ENCODE measurements at places on chromosomes 1 and 21.

GRCh38 chr21:41366522-41367151, 4.8 kb downstream of the MX2 start:
- DNase-seq: no peak

DNA sequence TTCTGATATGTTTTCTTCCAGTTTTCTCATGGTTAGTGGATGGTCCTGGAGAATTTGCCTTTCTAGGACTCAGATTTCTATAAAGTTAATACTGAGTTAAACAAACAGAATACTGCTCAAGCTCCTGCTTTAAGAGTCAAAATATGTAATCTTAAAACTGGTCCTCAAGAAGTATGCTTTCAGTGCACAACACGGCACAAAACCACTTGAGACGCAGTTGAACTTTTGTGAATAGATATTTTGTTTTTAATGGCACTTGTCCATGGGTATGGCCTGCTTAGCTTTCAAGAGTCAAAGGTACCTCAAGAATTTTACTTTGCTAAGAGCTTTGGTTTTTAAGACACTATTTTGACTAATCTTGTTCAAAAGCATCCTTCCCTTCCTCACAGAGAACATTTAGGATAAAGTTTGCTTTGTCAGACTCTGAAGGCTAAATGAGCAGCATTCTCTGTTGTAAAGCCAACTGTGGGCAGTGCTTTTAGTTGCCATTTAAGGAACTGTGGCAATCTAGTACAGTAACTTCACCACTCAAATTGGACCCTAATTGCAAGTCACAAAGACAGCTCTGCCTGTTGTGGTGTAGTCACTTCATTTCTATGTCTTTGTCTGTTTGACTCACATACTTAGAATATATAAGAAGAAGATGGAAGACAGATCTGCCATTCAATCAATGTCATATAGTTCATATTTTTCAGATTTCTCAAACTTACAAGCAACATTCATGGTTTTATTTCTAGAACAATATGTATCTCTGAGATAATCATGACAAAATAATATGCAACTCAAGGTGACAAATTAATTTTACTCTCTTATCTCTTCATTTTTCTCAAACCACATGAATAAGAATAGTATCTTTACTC, 28.8 kb downstream of the SAMD13 start:
- no peak for DNase-seq

DNA sequence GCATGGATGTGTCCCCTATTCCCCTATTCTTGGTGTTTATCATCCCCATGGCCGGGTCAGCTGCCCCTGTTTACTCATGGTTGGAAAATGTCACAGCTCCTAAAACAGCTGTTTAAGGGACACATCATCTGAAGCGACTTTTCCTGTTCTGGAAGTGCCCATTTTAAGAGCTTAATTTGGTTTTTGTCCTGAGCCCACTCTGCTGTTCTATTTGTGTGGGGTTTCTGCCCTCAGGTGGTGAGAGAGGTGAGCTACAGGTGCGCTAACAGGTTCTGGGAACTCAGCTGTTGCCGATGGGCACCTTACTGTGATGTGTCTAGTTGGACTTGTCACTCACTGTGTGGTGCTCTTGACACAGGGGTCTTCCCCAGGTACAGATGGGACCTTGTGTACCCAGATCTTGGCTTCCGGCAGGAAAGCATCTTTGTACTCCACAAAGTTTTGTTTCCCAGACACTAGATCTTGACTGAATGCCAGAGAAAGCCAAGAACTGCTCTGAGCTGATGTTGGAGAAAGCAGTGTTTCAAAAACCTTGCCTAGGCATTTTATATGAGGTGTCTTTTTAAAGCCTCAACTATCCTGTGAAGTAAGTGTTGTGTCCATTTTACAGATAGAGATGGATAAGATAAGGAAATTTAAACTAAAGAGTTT, 59.0 kb upstream of the CD1D start:
- no peak for DNase-seq

DNA sequence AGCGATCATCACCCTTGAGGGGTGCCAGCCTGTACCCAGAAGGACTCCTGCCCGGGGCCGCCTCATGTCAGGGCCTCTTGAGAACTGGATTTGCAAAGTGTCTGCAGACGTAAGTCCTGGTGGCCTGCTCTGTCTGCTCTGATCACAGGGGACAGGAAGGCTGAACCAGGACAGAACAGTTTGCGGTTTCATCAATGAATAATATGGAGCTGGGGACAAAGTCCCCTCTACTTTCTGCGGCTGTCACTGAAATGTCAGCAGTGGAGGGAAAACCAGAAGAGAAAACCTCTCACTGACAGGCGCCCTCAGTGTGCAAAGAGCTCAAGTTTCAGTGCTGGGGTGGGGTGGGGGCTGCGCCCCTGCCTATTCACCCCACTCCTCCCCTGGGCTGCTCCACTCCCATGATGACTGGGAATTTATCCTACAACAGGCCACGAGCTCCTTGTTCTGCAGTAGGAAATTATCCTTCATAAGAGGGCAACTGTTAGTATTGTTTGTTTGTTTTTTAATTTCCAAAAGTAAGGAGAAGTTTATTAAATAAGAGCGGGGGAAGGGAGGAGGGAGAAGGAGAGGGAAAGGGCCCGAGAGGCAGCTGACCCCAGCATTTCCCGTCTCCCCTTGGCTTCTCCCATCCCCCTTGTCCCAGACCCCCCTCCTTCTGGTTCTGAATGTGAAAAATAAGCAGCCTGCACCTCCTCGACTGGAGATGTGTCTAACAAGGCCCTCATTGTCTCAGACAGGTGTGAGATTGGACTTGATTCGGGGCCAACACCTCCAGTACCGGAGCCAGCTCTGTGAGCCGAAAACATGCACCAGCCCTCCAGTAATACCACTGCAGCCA, 149.2 kb downstream of the CLIC6 start:
- no peak for DNase-seq

GRCh38 chr1:174976436-174977108, 23.2 kb upstream of the CACYBP start:
- DNase-seq: no peak

DNA sequence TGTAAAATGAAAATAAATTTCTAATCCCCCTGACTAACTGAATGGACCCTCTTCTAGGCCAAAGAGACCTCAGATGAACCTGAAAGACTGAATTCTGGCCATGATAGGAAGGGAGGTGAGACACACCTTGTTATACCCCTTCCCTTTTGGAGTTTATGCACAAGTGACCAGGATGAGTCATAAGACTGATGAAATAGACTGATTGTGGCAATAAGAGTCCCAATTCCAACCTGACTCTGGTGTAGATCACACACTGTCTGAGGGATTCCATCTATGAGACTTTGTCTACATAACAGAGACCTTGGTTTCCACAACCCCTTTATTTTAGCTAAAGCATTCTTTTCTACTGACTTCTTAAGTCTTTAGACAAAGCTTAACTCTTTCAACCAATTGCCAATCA, 13.5 kb upstream of the OR2G2 start:
- DNase-seq: no peak

GRCh38 chr21:37463083-37463801, 96.7 kb downstream of the DYRK1A start:
- no peak for DNase-seq

- peak; percentile 63 for DNase-seq
Observed at GRCh38 chr21:45152265-45152746, 77.9 kb downstream of the ADARB1 start.

DNA sequence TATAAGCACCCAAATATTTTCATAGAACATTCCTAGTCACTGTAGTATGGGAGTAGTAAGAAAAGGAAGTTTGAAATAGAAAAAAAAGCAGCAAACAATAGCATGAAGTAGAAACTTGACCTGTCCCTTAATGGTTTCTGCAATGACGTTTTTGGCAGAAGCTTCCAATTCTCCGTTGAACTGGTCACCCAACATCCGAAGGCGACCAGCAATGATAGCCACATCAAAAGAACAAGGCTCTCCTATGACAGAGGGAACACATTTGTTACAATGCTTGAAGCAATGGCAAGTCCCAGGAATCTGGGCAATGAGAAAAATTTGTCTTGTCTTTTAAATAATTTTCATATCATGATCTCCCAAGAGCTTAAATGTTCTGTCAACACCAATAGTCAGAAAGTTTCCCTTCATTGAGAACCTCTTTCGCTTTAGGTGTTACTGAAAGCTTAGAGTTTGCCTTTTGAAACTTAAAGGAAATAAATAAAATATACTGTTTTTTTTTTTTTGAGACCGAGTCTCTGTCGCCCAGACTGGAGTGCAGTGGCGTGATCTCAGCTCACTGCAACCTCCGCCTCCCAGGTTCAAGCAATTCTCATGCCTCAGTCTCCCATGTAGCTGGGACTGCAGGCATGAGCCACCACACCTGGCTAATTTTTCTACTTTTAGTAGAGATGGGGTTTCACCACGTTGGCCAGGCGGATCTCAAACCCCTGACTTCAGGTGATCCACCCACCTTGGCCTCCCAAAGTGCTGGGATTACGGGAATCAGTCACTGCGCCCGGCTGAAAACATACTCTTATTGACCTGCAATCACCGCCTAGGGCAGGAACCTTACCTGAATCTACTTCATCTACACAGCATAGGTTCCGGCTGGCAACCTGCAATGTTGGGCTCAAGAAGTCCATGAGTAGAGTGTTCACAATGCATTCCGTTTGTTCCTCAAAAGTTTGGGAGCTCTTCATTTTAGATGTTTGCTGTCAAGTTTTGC, 672 bp downstream of the BCL2L15 start:
- no peak for DNase-seq

DNA sequence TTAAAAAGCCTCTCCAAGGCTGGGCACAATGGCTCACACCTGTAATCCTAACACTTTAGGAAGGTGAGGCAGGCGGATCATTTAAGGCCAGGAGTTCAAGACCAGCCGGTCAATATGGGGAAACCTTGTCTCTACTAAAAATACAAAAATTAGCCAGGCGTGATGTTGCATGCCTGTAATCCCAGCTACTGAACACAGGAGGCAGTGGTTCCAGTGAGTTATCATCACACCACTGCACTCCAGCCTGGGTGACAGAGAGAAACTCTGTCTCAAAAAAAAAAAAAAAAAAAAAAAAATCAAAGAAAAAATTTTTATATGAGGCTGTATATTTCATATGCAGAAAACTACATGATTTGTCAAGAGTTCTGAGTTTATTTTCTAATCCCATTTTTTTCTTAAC, 1107.1 kb upstream of the TMPRSS15 start:
- DNase-seq: no peak

GRCh38 chr1:231611851-231612250, 14.7 kb upstream of the DISC1 start:
- no peak for DNase-seq

- DNase-seq: no peak
Observed at GRCh38 chr1:72763481-72763880, 481.1 kb upstream of the NEGR1 start.

GRCh38 chr1:159804924-159805323, 2.8 kb downstream of the FCRL6 start:
- no peak for DNase-seq

- DNase-seq: peak; percentile 21
Observed at GRCh38 chr1:100941098-100941527, 45.2 kb downstream of the SLC30A7 start.

GRCh38 chr1:173489149-173489600, 12.0 kb downstream of the PRDX6 start:
- no peak for DNase-seq
